HCT116 (cell line): ENCODE measurements at places on chromosomes 3 and 15. TPM values are rescaled to one million over a fixed set of nuclear protein-coding genes. Genes with fewer than 3 reads are reported as not detected.

FGF7 gene
- 0.49 TPM for total RNA-seq

GRK7 gene
- total RNA-seq = not detected

MUC13 gene
- 0.44 TPM for total RNA-seq

GABRR3 gene
- total RNA-seq = not detected

CPEB1 gene
- total RNA-seq = not detected

GTF2E1 gene
- 21.5 TPM for total RNA-seq

- H3K4me1 ChIP-seq = no peaks in the 10 kb centered on the region
- no peaks in the 10 kb centered on the region for H3K27me3 ChIP-seq
- H3K36me3 ChIP-seq = no peaks in the 10 kb centered on the region; the same call in 1 of the 2 replicates
- no peak overlapping the region for H3K27ac ChIP-seq
- no peak overlapping the region for H3K4me3 ChIP-seq
These were observed 165.4 kb downstream of the MBNL1 start for GRCh38 chr3:152434142-152434541.

- H3K27ac ChIP-seq = no peak overlapping the region
- no peaks in the 10 kb centered on the region for H3K36me3 ChIP-seq
- H3K4me3 ChIP-seq = no peak overlapping the region
- no peaks in the 10 kb centered on the region for H3K4me1 ChIP-seq
These were observed 115.7 kb downstream of the WNT7A start for GRCh38 chr3:13764161-13764560.

- no peak for DNase-seq
- H3K36me3 ChIP-seq = no peaks in the 10 kb centered on the region
These were observed 297.7 kb downstream of the GBE1 start for GRCh38 chr3:81463781-81464180.

GRCh38 chr3:134937256-134938028, 142.4 kb downstream of the EPHB1 start:
- H3K4me3 ChIP-seq = no peak overlapping the region
- no peak for DNase-seq
- no peaks in the 10 kb centered on the region for H3K27me3 ChIP-seq
- no peak overlapping the region for H3K27ac ChIP-seq
- H3K4me1 ChIP-seq = no peaks in the 10 kb centered on the region
- no peaks in the 10 kb centered on the region for H3K36me3 ChIP-seq

DNA sequence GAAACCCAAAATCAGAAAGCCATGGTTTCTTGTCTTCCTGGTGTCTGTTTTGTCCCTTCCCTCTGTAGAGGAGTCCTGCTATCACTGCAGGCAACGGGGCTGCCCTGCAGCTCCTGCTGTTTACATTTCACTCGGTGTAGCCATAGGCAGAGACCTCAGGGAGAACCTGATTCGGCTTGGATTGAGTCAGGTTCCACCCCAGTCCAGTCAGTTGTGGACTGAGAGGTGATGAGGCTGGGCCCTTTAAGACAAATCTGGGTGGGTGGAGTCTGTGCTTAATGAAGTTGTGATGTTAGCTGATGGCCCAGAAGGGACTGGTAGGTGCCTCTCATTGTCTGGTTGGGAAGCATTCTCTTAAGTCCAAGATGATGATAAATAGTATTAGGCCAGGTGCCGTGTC, 35.7 kb downstream of the FLNB start:
- no peak overlapping the region for H3K27ac ChIP-seq
- H3K27me3 ChIP-seq = no peaks in the 10 kb centered on the region
- DNase-seq = no peak
- no peak overlapping the region for H3K4me3 ChIP-seq
- no peaks in the 10 kb centered on the region for H3K36me3 ChIP-seq
- H3K4me1 ChIP-seq = peaks cover 46% of the 10 kb centered on the region

DNA sequence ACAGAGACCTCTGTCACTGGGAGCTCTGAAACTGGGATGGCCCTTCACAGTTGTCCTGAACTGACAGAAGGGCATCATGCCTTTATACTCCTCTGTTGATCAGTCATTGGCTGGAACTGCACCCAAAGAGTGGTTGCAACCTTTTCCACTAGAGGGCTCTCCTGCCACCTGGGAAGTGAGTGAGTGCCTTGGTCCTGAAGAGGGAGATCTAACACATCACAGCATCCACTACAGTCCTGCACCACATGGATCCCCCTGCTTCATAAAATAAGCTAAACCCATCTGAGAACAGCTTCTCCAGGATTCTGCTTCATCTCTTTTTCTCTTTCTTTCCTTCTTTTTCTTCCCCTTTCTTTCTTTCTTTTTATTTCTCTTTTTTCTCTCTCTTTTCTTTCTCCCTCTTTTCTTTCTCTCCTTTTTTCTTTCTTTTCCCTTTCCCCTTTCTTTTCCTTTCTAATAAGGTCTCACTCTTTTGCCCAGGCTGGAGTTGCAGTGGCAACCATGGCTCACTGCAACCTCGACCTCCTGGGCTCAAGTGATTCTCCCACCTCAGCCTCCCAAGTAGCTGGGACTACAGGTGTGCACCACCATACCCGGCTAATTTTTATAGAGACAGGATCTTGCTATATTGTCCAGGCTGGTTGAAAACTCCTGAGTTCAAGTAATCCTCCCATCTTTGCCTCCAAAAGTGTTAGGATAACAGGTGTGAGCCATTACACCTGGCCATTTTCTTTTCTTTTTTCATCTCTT, 42.8 kb upstream of the RAF1 start:
- no peaks in the 10 kb centered on the region for H3K36me3 ChIP-seq
- no peak overlapping the region for H3K27ac ChIP-seq
- no peak overlapping the region for H3K4me3 ChIP-seq
- peak; percentile 78 for DNase-seq
- peaks cover 10% of the 10 kb centered on the region for H3K4me1 ChIP-seq

GRCh38 chr15:44811337-44811736, 75.0 kb downstream of the TRIM69 start:
- no peaks in the 10 kb centered on the region for H3K36me3 ChIP-seq
- DNase-seq = peak; percentile 6
- H3K27me3 ChIP-seq = no peaks in the 10 kb centered on the region
- H3K27ac ChIP-seq = no peak overlapping the region
- H3K4me1 ChIP-seq = peaks cover 9% of the 10 kb centered on the region
- no peak overlapping the region for H3K4me3 ChIP-seq

DNA sequence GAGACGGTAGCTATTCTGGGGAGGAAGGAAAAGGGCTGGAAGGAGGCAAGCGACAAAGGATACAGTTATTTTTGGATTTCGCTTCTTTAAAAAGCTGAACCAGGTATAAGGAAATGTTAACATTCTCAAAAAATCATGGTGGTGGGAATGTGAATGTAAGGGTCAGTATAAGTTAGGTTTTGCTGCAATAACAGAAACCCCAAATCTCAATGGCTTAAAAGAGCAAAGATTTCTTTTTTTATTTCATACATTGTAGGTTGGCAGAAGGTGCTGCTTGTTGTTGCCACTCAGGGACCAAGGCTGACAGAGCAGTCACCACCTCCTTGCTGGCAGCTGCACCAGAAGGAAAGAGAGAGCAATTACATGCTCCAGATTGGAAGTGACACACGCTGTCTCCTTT, 176.3 kb upstream of the LPP start:
- no peaks in the 10 kb centered on the region for H3K27me3 ChIP-seq
- H3K36me3 ChIP-seq = no peaks in the 10 kb centered on the region
- H3K4me1 ChIP-seq = no peaks in the 10 kb centered on the region
- no peak for DNase-seq

DNA sequence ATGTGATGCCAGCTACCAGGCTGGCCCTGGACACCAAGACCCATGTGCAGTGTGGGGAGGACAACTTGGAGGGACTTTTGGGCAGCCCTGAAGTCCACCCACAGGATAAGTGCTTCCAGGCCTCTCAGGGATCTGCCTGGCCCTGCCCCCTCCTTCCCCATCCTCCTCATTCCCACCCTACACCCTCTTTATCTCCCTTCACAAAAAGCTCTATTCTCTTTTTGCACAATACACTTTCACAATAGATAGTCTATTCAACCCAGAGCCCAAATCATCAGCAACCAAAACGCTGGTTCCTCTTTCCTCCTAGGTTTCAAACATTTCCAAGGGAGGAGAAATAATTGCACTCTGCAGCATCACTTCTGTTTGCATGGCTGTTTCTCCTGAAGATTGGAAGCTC, 7.8 kb upstream of the ZNF710 start:
- H3K4me3 ChIP-seq = no peak overlapping the region
- H3K36me3 ChIP-seq = no peaks in the 10 kb centered on the region
- H3K4me1 ChIP-seq = peaks cover 10% of the 10 kb centered on the region
- no peaks in the 10 kb centered on the region for H3K27me3 ChIP-seq
- H3K27ac ChIP-seq = no peak overlapping the region
- no peak for DNase-seq

DNA sequence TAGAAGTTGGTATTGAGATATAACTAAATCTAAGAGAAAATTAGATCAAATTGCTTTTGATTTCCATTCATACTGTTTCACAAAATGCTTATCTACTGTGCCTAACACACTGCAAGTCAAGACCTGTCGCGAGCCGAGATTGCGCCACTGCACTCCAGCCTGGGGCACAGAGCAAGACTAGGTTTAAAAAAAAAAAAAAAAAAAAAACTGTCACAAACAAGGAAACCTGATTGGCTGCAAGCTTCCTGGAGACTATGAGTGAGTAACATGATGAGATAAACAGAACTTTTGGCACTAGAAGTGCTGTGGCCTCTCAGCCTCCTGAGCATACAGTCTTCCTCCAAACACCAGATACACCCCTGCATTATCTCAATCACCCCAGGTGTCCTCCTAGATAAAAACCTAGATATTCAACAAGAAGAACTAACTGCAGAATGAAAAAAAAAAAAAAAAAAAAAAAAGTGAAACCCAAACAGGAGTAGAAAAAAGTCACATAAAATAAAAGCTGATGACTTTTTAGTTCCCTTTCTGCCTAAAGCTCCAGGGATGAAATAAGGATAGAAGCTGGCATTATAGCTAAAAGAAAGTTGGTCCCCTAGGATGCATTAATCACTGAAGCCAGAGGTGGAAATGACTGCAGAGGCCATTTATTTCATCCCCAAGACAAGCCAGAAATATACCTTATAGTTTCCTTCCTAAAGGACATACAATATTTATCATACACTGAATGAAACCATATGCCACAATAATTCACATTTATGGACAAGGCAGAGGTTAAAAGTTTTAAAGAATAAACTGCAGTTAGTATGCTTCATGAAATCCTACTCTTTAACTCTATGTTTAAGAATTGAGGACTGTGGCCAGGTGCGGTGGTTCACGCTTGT, 82.4 kb downstream of the P3H2 start:
- H3K27ac ChIP-seq = no peak overlapping the region
- no peak overlapping the region for H3K4me3 ChIP-seq
- H3K27me3 ChIP-seq = no peaks in the 10 kb centered on the region
- H3K36me3 ChIP-seq = no peaks in the 10 kb centered on the region
- no peaks in the 10 kb centered on the region for H3K4me1 ChIP-seq
- DNase-seq = peak; percentile 39

- H3K27ac ChIP-seq = no peak overlapping the region
- H3K4me3 ChIP-seq = no peak overlapping the region
- H3K4me1 ChIP-seq = no peaks in the 10 kb centered on the region
- DNase-seq = no peak
These were observed 43.2 kb downstream of the RARB start for GRCh38 chr3:25471081-25471768.

DNA sequence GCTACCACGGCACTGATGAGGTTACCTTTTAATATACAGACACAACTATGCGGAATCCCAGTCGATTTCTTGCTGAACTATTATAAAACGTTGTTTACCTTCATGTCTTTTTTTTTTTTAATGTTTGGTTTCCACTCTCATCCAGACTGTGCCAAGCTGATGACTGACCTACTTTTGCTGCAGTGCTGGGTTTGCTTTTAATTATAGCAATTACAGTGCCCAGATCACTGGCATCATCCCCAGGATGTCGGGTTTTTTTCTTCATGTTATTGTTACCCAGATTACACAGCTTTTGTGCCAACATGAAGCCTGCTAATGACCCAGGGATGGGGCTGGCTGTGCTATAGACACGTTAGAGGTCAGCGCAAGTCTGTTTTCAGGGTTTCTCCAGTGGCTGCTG, 294.0 kb upstream of the ATP10A start:
- no peak overlapping the region for H3K4me3 ChIP-seq
- no peaks in the 10 kb centered on the region for H3K36me3 ChIP-seq
- H3K27me3 ChIP-seq = no peaks in the 10 kb centered on the region
- no peak overlapping the region for H3K27ac ChIP-seq
- DNase-seq = no peak

DNA sequence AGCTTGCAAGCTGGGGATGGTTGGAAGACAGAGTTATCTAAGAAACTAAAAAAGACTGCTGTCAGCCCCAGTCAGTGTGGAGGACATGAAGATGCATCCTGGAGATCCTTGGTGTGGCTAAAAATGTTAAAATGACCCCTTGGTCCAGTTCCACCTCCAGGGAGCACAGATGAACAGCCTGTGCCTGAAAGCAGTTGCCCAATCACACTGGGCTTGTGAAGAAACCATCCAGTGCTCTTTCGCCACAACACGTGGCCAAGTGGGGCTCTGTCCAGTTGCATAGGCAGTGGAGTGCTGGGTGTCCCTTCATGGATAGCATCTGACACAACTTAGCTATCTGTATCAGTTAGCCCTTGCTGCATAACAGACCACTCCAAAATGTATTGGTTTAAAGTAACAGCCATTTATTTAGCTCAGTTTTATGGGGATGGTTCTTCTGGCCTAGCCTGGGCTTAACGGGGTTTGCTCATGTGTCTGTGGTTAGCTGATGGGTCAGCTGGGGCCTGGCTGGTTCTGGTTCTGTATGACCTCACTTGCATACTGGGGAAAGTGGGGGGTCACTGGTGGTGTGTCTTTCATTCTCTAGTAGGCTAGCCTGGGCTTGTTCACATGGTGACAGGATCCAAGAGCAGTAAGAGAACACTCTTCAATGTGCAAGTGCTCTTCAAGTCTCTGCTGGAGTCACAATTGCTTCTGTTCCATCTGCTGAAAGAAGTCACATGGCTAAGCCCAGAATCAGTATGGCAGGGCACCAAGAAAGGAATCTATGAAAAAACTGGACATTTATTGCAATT, 226.2 kb downstream of the PDCD6IP start:
- no peak overlapping the region for H3K4me3 ChIP-seq
- no peaks in the 10 kb centered on the region for H3K4me1 ChIP-seq
- no peak overlapping the region for H3K27ac ChIP-seq
- peaks cover 25% of the 10 kb centered on the region for H3K27me3 ChIP-seq

DNA sequence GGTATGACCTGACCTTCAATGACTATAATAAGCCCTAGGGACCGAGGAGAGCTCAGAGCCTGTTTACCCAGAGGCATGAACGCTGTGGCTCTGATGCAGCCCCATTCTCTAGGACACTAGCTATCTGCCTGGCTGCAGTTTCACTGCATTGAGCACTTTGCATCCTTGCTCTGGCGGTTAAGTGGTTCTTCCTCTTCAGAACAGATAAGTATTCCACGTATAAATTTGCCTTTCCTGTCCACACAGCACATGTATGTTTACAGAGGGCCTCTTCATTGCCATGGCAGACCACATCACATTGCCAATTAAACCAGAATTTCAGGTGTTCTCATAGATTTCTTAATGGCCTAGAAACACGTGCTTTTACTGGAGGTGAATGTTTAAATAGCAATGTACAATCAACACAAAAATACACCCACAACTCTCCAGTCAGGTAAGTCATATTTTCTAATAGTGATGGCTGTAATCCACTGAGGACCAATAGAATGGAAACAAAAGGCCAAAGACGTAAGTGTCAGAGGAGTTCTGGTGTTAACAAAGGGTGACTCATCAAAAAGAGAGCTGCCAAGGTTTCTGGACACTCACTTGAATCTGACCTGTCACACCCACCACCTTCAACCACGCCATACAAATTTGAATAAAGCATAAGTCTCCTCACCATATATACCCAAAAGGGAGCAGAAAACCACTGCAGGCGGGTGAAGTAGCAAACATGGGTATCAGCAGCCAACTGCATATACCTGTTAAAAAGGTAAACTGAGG, 553.4 kb downstream of the OCA2 start:
- H3K27ac ChIP-seq = no peak overlapping the region
- H3K27me3 ChIP-seq = no peaks in the 10 kb centered on the region
- no peak overlapping the region for H3K4me3 ChIP-seq
